ENCODE measurements at places on chromosomes 1 and 21. TPM values are rescaled to one million over a fixed set of nuclear protein-coding genes. Genes with fewer than 3 reads are reported as not detected.

The HSPA6 gene
- 3.9 TPM for total RNA-seq

The RGS2 gene
- 115 TPM for total RNA-seq

The VAMP3 gene
- 83.5 TPM for total RNA-seq

The OR14K1 gene
- total RNA-seq = not detected

The OR6K3 gene
- total RNA-seq = not detected

The SPRR2B gene
- not detected for total RNA-seq

- no peak for DNase-seq
Observed at GRCh38 chr21:42302794-42303193, 12.4 kb downstream of the TFF3 start.

GRCh38 chr1:166974647-166975345 lies 544 bp downstream of the ILDR2 start:
- no peak for DNase-seq

- DNase-seq = no peak
Observed at GRCh38 chr1:5982276-5982675, 9.9 kb downstream of the NPHP4 start.

DNA sequence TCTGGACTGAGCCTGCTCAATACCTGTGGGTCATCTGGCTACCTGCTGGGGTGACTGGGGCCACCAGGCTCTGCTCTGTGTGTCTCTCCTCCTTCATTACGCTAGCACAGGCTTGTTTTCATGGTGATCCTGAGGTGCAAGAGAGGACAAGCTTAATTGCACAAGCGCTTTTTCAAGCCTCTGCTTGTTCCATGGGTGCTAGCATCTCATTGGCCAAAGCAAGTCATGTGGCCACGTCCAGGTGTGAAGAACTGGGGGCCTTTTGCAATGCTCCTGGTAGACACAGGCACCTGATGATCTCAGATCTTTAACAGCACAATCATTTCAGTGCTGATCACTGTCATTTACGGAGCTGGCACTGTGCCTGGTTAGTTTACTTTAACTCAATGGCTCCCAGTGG lies 114.6 kb downstream of the KAZN start:
- no peak for DNase-seq

DNA sequence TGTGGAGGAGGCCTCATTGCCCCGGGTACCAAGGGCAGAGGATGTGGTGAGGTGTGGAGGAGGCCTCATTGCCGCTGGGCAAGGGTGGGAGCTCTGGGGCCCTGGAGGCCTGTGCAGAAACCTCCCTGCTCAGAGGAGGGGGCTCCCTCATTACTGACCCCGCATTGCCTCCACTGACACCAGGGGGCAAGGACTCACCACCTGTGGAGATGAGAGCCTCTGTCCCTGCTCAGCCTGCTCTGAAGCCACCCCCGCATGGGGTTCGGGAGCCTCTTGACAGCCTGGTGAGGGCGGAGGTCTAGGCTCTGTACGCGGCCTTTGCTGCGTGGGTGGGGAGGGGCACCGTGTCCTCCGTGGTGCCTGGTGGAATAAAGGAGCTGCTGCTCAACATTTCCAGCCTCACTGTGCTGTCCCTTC lies 95.0 kb upstream of the COL6A1 start:
- no peak for DNase-seq

DNA sequence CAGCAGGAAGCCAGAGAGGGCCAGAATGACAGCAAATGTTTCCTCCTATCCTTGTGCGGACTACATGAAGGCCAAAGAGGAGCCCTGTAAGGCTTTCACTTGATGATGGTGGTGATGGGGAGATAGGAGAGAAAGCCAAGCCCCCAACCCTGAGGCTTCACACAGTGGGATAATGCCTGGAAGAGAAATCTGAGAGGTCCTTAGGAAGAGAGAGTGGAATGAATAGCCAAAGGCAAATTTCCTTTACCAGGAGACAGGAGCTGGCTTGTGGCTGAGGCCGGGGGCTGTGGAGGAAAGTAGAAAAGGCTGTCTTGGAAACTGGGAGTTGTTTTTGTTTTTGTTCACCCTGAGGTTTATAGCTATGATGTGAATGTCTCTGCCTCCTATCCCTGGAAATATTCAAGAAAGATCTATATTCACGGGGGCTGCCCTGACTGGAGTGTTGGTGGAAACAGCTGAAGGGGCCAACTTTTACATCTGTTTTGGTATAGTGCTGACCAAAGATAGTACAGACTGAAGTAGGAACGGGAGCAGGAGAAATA lies 13.0 kb upstream of the RNF19B start:
- DNase-seq = no peak

DNA sequence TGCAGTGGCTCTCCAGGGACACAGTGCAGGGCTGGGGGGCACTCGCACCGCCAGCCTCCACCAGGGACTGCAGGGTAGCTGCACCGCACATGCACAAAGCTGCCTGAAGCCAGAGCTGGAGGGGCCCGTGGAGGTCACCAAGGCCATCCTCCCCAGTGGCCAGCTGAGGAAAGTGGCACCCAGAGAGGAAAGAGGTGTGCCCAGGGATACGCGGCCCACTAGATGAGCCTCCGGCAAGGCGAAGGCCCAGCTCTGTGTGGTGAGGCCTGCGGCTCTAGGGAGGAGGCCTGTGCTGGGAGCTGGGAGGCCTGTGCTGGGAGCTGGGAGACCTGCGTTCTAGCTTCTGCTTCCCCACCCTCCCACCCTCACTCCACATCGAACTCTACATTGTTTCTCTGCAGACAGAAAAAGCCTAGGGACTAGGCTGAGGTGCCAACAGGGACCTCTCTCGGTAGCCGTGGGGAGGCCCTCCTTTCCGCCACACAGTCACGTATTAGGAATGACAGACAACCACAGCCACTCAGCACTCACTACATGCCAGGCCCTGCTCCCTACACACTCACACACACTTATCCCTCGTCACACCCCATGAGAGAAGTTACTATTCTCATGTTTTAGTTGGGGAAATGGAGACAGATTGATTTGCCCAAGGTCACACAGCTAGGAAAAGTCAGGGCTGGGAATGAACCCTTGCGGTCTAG lies 921 bp upstream of the ASCL5 start:
- no peak for DNase-seq

DNA sequence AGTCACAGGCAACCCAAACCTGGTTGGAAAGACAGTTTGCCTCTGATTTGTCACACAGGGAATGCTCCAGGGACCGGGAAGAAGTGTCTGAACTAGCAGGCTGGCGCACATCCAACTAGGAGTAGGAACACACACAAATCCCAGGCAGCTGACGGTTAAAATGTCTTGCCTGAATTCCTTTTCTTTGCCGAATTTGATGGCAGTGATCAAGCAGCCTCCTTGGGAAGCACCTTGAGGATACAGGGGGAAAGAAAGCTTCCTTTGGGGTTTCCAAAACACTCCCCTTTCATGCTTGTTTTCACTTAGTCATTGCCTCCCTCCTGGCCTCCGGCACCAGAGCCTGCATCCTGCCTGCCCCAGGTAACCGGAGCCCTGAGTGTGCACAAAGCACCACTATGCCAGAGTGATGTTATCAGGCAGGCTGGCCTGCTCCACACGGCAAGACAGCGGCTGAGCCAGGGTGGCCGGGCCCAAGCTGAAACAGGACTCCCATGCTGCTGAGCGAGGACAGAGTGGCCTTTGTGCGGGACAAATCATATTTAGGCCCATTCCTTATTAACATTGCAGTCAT lies 193.8 kb downstream of the LMX1A start:
- DNase-seq = no peak

GRCh38 chr1:192730198-192730597 lies 78.6 kb upstream of the RGS2 start:
- DNase-seq = no peak

DNA sequence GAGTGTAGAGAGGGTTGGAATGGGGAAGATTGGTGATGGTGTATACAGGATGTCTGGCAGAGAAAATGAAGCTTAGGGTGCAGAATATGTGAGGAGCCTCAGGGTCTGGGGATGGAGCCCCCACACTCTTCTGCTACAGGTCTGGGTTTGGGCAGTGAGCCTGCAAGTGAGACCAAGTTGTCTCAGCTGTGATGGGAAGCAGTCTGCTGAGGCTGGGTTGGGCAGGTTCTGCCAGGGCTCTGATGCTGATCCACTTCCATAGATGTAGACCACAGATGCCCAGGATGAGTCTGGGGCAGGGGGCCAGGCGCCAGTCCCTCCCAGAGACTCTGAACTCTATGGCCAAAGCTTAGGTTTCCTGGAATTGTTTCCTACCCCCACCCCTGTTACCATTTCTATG lies 516.9 kb downstream of the PTPRU start:
- no peak for DNase-seq

- DNase-seq = no peak
Observed at GRCh38 chr1:163774978-163775620, 453.3 kb downstream of the NUF2 start.

DNA sequence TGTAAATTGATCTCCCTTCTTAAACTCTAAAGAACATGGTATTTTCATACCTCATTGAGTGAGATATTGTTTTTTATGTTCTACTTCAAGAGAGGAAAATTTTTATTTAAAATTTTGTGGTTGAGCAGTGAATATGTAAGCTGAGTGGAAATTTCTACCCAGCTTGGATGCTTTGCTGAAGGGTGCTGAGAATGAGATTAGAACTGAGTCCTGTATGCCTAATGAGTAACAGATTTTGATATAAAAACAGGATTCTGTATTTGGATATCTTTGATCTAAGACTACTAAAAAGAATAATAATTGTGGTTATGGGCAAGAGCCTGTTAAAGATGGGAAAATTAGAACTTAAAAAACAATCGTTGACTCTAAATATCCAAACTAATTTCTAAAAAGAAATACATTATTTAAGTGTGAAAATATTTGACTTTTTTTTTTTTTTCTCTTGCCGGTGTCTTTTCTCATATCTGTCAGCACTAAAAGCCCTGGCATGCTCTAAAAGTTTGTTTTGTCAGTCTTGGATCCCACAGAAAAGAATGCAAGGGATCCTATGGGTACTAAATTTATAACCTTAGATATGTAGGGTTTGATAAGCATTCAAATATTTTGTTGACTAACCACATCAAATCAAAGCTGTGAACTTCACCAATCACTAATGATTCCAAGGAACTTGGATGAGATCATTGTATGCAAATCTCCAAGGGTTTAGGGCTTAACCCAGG lies 652.3 kb downstream of the PTPRC start:
- DNase-seq = no peak

DNA sequence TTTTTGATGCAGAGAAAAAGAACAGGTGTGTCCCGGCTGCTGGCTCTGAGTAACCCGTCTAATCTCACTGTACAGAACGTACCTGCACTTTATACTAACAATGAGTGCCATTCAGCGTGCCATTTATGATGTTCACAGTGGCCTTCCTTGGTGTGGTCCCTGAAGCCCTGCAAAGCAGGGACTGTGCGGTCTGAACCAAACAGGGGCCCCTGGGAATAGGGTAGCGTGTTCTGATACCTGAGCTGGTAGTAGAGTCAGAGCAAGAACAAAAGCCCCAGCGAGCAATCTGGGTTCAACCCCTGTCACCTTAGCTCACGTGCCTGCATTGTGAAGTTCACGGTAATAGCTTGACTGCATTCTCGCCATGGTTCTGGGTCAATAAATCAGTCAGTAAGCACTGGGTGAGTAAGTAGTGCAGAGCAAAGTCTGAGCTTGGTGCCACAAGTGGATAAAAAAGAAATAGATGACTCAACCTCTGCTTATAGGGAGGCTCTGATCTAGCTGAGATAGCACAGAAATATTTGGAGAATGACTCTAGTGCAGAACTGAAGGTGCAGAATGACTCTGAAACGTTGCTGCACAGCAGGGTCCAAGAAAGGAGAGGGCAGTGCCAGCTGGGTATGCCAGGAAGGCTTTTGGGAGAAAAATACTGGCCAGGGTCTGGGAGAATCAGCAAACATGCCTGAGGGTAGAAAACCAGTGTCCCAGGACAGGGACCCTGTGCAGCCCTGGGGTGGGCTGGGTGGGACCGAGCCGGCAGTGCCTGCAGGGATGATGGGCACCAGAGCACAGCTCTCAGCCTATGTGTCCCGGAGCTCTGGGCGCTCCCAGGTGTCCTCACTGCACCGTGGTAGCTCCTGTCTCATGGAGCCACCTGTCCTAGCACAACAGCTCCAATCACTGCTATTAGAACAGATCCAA lies 125.9 kb downstream of the RHOU start:
- DNase-seq = no peak

GRCh38 chr21:19353256-19353655 lies 949.7 kb upstream of the TMPRSS15 start:
- no peak for DNase-seq

DNA sequence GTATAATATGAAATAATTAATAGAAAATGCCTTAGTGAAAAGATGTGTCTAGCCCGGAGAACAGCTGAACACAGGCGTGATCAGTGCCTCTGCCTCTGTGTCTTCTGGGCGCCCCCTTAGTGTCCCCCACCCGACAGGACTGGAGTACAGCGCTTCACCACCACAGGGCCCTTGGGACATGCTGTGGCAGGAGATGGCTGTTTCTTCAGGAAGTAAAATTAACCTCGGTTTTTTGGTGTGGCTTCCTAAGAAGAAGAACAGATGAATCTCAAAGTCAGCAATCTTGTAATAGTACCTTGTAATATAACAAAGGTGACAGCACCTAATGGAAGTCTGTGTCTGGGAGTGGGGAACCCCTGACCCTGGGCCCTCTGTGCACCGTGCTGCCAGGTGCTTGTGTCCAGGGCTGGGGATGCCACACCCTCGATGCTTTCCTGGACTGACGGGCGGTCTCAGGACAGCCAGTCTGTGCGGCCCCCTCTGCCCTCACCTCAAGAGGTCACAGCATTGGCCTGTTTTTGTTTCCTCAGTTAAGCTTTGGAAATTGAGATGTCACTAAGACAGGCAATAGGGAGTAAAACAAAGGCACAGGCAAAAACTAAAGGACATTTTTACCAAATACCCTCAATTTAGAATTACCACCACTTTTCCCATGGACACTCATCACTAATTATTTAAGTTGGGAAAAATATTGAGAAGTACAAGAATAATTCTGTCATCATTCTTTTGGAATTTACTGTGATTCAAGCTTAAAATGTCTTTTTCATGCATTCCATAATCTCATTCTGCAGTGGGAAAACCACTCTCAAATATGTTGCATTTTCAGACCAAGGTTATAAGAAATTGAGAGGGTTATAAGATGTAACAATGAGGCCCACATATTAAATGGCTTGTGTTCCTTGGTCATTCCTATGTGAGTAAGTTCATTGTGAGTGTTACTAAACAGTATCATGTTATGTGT lies 79.3 kb downstream of the ADARB1 start:
- no peak for DNase-seq

- no peak for DNase-seq
Observed at GRCh38 chr1:164746632-164747031, 187.6 kb downstream of the PBX1 start.

DNA sequence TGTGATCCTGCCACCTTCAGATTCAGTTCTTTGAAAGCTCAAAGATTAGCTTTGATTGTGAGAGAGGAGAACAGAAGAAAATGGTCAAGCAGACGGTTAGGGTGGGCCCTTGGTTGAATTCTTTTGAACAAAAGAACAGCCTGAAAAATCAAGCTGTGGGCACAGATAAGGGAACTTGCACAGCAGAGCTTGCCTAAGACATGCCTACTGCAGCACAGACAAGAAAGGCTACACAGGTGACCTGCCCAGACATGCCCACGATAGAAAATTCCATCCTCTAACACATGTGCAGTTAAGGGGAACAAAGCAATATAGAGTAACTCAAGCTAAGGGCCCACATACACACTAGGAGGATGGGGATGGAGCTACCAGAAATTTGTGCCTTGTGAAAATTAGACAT lies 512.5 kb upstream of the LRRC7 start:
- no peak for DNase-seq
